Left colon (tissue), 2 donors: ENCODE measurements at places on chromosomes 5 and 9.

GRCh38 chr5:178304761-178305645 lies 72.4 kb upstream of the PHYKPL start:
- DNase-seq: no peak

GRCh38 chr9:93586290-93587057 lies 10.1 kb downstream of the PHF2 start:
- DNase-seq: no peak

DNA sequence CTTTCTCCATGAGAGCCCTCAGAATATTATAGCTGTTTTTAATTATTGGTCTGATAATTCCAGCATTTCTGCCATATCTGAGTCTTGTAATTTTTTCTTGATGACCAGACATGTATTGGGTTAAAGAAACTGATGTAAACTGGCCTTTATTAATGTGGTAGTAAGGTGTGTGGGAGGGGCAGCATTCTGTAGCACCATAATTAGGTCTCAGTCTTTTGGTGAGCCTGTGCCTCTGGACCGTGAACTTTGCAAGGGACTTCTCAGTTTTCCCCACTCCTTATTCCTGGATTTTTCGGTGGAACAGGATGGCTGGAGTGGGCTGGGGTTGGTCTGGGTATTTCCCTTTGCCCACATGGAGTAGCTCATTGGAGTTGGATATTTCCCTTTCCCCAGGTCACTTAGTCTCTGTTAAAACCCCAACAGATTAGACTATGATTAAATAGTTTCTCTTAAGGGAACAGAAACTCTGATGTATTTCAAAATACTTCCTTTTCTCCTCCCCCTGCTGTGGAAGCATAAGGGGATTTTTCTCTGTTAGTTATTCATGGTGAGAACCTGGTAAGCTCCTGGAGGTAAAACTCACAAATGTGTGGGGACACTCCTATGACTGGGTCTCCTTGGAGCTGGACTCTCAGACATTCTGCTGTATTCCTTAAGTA lies 52.4 kb downstream of the FSD1L start:
- DNase-seq: no peak

DNA sequence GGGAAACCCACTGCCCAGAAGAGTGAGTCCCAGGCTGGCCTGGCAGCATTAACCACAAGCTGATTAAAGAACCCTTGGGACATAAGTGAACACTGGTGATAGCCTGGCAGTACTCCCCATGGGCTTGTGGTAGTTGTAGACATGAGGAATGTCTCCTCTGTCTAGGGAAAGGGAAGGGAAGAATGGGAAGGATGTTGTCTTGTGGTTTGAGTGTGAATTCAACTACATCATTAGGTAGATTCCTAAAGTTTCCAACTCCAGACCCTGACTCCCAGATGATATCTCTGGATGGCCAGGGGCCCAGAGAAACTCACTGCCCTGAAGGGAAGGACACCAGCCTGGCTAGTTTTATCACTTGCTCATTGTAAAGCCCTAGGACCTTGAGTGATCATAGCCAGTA lies 1012.4 kb upstream of the COX7C start:
- no peak for DNase-seq

DNA sequence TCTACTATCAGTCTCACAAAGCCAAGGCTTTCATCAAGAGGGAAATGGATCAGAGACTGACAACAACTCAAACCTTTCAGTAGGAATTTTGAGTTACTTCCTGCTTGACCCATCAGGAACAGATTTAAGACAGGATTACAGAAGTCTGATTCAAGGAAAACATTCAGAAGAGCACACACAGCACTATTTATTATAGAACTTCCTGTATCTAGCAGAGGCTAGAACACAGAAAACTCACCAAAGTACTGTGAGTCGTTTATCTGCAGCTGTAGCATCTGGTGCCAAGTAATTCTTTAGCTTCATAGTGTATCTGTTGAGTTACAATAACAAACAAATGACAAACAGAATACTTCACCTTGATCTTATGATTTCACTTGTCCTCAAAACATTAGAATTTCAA lies 13.8 kb downstream of the LEAP2 start:
- no peak for DNase-seq

GRCh38 chr5:133293960-133294359 lies 242.1 kb downstream of the HSPA4 start:
- DNase-seq: no peak

DNA sequence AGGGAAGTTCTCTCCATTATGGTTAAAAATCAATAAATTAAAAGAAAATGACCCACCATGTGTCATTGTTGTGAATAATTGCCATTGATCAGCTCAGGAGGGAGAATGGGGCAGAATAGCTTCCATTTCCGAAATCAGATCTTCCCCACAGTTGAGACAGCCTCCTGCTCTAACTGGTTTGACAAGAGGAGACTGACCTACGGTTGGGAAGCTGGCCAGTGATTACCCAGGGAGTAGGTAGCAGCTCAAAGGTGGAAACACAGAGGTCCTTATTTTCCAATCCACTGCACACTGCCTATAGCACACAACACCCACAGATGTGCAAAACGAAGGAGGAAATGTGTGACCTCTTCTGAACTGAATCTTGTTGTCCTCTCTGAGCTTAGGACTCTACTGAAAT lies 69.0 kb upstream of the DAPK1 start:
- DNase-seq: no peak

DNA sequence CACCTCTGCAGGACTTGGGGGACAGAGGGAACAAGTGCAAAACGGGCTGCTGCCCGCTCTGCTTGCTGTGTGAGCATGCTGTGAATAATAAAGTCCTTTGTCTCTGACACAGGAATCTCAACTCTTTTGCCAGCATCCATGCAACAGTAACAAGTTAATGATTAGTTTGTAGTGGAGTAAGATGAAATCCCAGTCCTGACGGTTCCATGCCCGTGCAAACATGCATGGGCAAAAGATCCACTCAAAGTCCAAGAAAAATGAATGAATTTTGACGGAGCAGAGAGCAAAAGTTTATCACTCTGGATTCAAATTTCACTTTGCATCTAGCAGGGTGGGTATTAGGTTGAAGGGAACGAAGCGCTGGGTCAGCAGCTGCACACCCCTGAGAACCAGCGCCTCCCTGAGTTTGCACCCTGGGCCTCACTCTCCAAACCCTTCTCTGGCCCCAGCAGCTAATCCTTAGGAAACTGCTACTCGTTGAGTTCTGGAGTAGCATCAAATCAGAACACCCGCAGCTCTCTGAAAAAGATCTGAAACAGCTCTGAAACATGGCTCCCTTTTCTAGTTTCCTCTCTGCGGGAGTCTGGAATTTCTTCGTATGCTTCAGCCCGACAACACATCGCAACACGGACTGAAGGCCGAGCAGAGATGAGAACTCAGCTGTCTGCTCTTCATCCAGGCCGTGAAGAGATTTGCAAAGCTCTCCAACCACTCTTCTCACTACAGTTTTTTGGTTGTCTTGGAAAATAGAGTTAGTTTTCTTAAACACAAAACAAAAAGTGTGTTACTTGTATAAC lies 45.6 kb upstream of the RUFY1 start:
- no peak for DNase-seq

GRCh38 chr5:176621661-176622079 lies 8.7 kb downstream of the SNCB start:
- no peak for DNase-seq

DNA sequence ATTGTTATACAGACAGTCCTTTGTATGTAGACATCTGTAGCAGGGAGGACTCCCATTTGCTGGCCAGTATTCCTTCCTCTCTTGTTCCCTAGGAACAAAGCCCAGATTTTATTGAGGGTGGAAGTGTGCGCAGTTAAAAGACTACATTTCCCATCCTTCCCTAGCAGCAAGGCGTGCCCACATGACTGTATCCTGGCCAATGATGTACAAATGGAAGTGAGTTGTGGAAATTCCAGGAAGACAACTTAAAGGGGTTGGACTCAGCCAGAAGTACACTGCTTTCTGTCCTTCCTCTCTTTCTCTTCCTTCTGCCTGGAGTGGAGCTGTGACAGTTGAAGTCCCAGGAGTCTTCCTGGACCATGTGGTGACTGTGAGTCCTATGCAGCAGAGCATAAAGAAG lies 89.0 kb downstream of the HRH2 start:
- DNase-seq: no peak

GRCh38 chr5:168434001-168434400 lies 52.3 kb upstream of the RARS1 start:
- no peak for DNase-seq

GRCh38 chr9:126860757-126861466 lies 473 bp downstream of the ZBTB34 start:
- peak; percentile 69 for DNase-seq

GRCh38 chr5:11540112-11540511 lies 364.1 kb downstream of the CTNND2 start:
- DNase-seq: no peak

DNA sequence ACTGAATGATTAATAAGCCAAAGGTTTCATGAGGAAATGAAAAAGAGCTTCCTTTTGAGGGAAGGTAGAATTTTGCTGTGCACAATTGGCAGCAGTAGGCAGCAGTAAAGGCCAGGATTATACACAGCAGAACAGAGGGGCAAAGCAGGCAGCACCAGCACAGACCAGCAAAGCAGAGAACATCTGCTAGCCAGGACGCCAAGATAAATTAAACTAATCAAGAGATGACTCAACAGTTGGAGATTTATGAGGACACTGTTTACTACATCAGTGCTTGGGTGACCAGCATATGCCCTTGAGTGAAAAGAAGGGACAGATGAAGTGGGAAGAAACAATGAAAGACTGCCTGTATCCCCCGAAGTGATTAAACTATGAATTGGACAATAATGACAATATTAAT lies 871.4 kb upstream of the CDH10 start:
- DNase-seq: no peak

GRCh38 chr5:136149891-136150290 lies 17.2 kb downstream of the SMAD5 start:
- no peak for DNase-seq

DNA sequence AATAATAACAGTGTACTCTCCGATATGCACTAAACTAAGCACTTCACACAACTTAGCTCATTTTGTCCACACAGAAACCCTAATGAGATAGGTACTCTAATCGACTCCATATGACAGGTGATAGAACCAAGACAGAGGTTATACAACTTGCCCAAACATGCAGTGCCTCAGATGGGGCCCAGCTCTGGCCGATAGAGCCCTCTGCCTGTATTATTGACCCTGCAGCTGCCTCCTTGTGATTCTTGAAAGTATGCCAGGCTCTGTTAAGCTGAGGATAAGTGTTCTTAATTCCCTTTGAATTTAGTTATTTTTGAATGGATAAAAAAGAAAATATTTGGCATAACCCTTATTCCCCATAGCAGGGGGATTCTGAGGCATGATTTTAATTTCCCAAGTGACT lies 78.5 kb downstream of the HMHB1 start:
- DNase-seq: no peak

GRCh38 chr9:91847581-91848091 lies 102.4 kb downstream of the ROR2 start:
- no peak for DNase-seq

DNA sequence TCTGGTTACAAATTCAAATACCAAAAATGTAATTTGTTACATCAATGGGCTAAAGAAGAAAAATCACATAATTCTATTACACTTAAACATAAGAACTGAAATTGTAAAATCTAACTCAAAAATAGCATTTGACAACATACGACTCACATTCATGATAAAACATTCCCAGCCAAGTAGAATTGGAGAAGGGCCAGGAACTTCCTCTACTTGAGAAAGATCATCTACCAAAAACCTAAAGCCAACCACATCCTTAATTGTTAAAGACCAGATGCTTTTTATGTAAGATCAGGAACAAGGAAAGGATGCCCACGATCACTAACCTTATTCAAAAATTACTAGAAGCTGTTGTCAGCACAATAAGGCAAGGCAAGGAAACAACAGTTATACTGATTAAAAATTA lies 1819.8 kb upstream of the C9orf72 start:
- DNase-seq: no peak

- no peak for DNase-seq
Measured at GRCh38 chr5:62046191-62046590, 259.8 kb upstream of the KIF2A start.

GRCh38 chr5:112895682-112896081 lies 26.3 kb downstream of the REEP5 start:
- DNase-seq: no peak

DNA sequence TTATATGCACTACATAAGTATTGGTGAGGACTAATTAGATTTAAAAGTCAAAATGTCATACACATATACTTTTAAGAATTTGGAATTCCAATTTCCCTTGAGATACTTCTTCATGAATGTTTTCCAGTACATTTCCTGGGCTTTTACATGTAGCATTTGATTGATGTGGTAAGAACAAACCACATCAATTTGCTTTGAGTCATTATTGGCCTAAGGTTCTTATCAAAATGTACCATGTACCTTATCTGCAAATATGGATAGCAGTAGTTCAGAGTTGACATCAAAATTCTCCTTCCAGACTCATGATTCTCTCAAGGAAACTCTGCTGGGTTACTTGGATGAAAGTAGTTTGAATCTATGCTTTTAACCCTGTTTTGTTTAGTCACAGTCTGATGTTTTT lies 2.5 kb downstream of the CAST start:
- DNase-seq: no peak

DNA sequence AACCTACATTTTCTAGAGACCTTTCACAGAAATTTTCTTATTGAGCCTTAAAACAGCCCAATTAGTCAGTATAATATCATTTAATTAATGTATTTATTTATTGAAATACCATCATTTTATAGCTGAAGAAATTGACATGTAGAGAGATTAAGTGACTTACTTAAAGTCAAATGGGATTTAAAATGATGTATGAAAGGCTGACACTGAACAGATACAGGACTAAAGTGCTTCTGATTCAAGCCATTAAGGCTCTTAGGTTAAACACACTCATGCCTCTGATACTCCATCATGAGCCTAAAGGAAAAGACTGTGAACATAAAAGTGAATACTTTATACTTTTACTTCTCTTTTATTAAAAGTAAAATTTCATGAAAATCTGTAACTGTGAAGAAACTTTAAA lies 12.8 kb downstream of the C9orf72 start:
- no peak for DNase-seq

DNA sequence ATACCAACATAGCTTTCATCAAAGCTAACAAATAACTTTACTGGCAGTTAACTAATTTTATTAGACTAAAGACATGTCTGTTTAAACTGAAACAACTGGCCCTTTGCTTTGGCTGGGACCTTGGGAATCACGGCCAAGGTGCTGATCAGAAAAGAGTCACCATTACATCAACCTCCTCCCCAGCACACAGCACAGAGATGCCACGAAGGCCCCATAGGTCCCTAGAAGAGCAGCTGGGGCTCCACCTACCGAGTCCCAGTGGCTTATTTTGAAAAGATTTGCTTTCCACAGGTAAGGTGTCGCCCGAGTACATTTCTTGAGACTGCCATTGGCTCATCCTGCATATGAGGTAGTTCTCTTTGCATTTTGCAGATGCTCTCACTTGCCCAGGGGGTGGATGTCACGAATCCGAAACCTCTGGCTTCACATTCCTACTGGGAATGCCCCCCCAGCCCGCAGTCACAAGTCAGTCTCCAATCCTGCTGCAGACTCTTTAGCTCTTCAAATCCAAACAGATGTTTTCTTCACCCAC lies 18.8 kb upstream of the HSD17B3 start:
- DNase-seq: no peak

- DNase-seq: no peak
Measured at GRCh38 chr9:111798786-111799185, 4.0 kb upstream of the SHOC1 start.

GRCh38 chr9:109379513-109379912 lies 58.7 kb upstream of the EPB41L4B start:
- DNase-seq: peak; percentile 46
